ENCODE measurements at places on chromosomes 5 and 9.

- DNase-seq: no peak
These were observed 104.1 kb upstream of the ZNF462 start for GRCh38 chr9:106758911-106759310.

DNA sequence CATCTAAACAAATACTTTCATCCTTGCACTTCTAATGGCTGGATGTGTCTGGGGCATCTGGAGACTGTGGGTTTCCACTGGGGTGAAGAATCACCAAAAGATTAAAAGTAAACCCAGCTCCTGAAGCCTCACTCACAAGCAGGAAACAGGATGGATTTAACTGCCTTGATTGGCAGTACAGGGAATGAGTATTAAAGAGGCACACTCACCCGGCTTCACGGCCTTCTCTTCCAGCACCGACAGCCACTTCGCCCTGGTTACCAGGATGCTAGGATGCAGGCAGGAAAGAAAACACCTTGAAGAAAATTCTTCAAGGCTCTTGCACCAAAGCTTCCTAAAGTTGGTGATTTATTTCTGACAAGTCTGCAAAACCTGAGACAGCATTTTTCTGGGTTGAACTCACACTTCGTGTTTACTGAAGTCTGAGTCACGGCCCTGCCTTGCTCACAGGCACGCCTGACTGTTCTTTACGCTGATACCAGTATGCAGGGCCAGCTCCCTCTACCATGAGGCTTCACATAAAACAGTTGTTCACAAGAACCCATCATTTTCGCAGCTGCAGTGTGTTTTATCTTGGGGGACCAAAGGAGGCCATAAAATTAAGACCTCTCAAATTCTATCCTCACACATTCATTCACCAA is 56.5 kb upstream of the ZNF354A start:
- no peak for DNase-seq

GRCh38 chr9:88090151-88090581 is 48.1 kb downstream of the SPATA31C2 start:
- no peak for DNase-seq

GRCh38 chr5:172797771-172798191 is 26.8 kb upstream of the DUSP1 start:
- DNase-seq: no peak

DNA sequence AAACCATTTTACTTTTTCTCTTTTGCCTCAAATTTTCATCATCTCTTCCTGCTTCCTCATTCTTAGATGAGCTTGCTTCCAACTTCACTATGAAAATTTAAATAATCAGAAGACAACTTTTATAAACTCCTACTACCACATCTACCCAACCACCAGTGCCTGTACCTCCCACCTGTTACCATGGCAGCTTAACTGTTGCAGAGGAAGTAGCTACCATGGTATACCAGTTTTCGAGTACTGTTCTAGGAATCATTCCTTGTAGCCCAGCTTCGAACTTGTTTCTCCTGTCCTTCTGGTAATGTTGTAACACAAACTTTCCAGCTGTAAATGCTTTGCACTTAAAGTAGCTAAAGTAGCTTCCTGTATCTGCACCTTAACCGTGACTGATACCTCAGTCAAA is 266.8 kb upstream of the NREP start:
- no peak for DNase-seq

GRCh38 chr5:124754206-124754927 is 7.9 kb upstream of the ZNF608 start:
- DNase-seq: no peak

DNA sequence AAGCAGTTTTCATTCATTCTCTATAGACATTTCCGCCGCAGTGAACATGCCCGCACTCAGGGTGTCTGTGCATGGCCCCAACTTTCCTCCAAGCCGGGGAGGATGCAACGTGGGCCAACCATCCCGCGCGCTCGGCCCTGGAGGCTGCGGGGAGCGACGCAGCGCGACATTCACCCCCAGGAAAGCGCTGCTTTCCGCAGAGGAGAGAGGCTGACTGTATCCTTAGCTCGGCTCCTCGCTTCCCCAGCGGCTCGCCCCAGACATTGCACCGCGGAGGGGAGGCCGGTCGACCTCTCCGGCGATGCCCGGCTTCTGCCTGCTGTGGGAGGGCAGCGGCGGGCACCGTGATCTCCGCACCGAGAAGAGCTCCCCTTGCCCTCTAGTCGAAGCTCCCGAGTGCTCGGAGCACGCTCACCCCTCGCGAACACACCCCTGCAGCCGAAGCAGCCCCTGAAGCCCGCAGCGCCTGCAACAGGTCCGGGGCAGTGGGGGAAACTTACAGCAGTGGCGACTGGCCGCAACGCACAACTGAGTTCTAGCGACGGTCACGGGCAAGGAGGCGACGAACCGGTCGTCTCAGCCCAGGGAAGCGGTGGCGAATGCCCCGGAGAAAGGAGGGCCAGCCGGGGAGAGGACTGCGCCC is 600 bp downstream of the ENC1 start:
- DNase-seq: peak; percentile 58
